ENCODE measurements at places on chromosomes 6 and 20. TPM values are rescaled to one million over a fixed set of nuclear protein-coding genes. Genes with fewer than 3 reads are reported as not detected.

C20orf202 gene
- total RNA-seq: 0.22 TPM

DNAH8 gene
- total RNA-seq: 0.05 TPM

DNA sequence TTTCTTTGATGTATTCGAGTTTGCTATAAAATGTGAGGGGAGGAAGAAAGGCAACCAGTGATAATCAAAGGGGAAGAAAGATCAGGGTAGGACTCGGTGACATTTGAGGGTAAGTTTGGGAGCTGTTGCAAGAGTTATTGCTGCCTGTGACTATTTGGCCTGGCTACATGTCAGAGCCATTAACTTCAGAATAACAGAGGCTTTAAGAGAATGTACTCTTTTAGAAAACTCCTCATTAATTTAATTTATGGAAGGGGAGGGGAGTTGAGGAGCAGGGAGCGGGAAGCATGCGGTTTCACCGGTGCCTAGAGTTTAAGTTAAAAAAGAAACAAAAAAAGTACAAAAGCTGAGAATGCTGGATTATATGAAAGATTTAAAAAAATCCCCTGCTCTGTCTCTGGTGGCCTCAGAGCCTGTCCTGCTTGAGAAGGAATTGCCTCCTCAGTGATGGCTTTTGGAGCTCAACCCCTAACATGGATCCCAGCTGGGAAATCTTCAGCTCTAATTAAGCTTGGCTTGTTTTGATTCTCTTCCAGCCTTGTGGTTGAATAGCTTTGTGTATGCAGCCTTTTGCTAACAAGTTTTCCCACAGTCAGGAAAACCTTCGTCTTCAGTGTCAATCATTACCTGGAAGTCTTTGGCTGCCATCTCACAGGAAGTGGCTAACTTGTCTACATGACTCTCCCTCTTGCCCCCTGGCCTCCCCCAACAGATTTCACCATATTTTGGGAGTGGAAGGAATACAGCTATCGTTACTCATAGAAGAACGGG, 238.2 kb downstream of the SOX4 start:
- no peak for DNase-seq

- no peak for DNase-seq
Measured at GRCh38 chr20:44931911-44932310, 22.1 kb downstream of the PABPC1L start.

GRCh38 chr6:11428371-11428770, 109.2 kb upstream of the TMEM170B start:
- DNase-seq: no peak

DNA sequence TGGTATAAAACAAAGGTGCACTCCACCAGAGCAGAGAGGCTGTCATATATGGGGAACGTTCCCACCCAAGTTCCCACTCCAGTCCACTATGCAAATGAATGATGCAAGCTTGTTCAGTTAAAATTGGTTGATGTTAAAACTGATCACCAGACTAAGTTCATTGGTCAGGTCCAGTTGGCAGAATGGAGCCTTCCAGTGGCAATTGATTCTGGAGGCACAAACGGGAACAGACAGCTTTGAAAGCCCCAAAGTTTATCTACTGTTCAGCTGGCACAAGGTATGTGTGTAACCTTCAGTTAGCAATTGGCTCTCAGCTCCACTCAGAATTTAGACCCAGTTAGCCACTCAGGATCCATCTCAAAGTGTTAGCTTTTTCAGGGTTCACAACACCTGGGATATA, 119.4 kb upstream of the CEP85L start:
- DNase-seq: no peak

- DNase-seq: no peak
Measured at GRCh38 chr6:144197919-144198318, 47.6 kb downstream of the STX11 start.
